ENCODE measurements at places on chromosomes 2 and 18. TPM values are rescaled to one million over a fixed set of nuclear protein-coding genes. Genes with fewer than 3 reads are reported as not detected.

GRCh38 chr18:38115201-38115600 lies 549.6 kb upstream of the CELF4 start:
- no peak for DNase-seq

GRCh38 chr2:236592821-236593220 lies 23.2 kb downstream of the ACKR3 start:
- DNase-seq, result no peak

- DNase-seq, result no peak
Measured at GRCh38 chr2:37819186-37819585, 105.9 kb upstream of the RMDN2 start.

DNA sequence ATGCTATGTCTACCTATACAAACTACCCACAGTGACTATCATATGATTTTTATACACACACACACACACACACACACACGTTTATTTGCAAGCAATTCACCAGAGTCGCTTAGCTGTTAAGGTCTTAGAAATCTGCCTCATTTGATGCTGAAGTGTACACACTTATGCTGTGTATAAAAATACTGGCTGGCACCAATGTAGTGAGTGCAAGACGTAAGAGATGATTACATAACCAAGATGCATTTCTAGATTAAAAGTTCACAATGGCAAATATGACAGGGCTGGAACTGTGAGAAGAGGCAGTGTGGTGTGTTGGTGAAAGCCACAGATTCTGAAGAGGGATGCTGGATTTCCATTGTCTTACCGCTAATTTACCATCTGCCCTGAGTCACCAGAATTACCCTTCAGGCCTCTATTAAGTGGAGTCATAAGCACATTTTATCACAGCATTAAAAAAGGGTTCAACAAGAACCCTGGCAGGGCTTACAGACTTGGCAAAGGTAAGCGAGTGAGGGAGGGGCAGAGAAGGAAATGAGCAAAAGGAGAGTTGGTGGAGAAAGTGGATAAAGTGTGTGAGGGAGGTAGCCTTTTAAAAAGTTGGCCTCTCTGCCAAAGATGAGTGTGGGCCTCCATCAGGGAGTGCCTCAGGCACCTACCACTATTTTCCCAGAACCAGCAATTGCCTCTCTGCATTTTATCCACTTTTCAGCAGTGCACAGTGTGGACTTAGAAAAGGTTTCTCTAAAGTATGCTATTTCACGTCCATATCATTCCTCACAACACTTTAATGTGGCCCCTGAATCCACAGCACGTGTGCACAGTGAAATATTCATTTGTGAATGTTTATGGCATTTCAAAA lies 21.5 kb downstream of the MEIS1 start:
- DNase-seq, result no peak

GRCh38 chr18:76604108-76604934 lies 109.3 kb upstream of the ZNF516 start:
- DNase-seq, result peak; percentile 1

DNA sequence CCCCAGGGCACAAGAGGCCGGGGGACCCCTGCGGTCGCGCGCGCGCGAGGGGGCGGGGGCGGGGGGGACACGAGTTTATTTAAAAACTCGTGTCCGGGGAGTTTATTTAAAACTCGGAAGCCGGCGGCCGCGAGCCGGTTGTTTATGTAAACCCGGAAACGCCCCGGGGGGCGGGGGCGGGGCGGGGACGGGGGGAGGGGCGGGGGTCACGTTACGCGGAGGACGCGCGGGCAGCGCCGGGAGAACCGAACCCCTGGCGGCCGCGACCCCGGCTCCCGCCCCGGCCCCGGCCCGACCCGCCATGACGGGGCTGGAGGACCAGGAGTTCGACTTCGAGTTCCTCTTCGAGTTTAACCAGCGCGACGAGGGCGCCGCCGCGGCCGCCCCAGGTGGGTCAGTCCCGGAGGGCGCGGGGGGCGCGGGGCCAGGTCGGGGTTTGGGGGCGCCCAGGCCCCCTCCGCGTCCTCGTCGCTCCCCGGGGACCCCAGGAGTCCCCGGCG lies 4.4 kb downstream of the NFATC1 start:
- no peak for DNase-seq

DNA sequence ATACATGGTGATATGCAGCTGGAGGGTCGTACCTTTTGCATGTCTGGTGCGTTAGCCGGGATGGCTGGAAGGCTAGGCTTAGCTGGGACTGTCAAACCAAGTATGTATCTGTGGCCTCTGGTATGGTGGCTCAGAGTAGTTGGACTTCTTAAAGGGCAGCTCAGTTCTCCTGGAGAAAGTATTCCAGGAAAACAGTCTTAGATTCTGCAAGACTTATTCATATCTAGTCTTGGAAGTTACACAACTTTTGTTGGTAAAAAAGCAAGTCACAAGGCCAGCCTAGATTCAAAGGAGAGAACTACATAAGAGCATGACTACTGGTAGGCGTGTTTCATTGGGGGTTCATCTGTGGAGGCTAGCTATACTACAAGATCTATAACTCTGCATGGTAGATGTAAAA lies 45.5 kb downstream of the EML4 start:
- DNase-seq, result no peak

DNA sequence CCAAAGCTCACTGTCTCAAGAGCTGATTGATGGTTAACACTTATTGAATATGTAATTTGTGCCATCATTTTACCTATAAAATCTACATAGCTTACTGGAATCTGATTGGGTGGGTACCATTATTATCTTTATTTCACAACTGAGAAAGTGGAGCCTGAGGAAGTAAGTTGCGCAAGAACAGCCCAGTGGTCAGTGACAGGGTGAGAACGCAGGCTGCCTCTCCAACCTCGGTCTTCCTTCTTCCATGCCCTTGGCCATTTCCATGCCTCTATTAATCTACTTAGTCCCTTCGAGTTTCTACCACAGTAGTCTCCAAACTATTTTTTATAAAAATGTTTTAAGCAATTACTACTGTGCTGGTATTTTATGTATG lies 390.9 kb upstream of the VWC2L start:
- no peak for DNase-seq

- DNase-seq, result no peak
Measured at GRCh38 chr2:218229851-218230250, 12.9 kb downstream of the ARPC2 start.

DNA sequence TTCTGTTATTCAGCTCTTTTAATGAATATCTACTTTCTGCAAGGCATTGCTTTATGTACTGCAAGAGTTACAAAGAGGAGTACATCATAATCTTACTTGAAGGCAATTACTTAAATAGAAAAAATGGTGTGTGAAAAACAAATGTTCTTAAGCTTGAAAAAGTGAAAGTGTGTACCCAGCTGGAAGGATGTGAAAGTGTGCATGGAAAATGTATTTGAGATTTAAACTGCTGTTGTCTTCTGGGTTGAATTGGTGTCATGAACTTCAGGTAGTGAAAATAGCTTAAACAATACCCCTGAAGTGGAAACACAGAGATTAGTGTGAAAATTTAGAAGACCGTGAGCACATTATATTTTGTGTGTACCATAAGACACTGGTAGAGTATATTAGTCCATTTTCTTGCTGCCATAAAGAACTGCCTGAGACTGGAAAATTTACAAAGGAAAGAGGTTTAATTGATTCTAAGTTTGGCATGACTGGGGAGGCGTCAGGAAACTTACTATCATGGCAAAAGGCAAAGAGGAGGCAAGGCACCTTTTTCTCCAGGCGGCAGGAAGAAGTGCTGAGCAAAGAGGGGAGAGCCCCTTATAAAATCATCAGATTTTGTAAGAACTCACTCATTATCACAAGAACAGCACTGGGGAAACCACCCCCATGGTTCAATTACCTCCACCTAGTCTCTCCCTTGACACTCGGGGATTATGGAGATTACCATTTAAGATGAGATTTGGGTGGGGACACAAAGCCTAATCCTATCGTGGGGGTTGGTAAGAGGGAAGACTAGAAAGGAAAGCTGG lies 38.8 kb downstream of the SCN2A start:
- no peak for DNase-seq

- no peak for DNase-seq
Measured at GRCh38 chr2:64586883-64587481, 62.9 kb downstream of the AFTPH start.

DNA sequence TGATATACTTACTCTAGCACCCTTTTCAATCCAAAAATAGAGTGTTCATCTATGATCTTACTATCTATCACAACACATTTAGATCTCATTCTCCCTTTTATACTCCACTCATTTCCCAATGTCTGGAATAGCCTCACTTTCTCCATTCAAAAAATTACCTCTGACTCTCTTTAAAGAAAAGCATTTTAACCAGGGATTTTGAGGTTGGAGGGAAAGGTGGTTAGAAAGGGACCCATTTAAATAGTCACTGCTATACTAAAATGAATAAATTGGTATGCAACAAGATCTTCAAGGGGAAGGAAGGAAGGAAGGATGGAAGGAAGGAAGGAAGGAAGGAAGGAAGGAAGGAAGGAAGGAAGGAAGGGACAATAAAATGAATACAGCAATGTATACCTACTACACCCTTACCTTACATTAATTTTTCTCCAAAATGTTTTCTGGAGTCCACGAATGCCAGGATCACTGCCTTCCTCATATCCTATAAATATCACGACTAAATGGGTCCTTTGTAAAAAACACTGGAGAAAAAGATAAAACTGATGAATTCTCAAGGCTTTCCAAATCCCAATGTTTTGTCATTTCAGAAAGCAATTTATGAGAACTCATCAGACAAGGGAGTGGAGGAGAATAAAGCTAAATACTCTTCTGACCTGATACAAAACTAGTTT lies 202.7 kb downstream of the ZEB2 start:
- DNase-seq, result no peak

GRCh38 chr2:12170121-12170520 lies 423.7 kb downstream of the LPIN1 start:
- DNase-seq, result no peak

GRCh38 chr2:187853381-187853791 lies 299.2 kb upstream of the TFPI start:
- DNase-seq, result no peak

DNA sequence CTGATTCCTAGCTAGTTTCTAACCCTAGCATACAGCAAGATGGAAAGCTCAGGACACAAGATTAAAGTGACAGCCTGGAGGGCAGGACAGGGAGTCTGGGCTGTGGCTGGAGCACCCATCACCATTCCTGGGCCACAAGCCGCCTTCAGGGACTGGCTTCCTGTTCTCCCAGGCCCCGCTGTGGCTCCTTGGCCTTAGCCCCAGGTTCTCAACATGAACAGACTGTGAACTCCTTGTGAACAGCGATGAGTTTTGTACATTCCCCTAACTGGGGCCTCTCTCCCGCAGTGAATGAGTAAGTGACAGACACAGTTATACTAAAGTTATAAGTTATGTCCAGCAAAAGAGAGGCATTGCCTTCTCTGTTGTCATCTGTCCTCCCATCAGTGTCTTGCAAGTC lies 35.9 kb upstream of the SLC14A1 start:
- no peak for DNase-seq

- DNase-seq, result no peak
Measured at GRCh38 chr2:169038338-169038757, 7.2 kb upstream of the ABCB11 start.

- DNase-seq, result no peak
Measured at GRCh38 chr2:206277503-206277902, 3.0 kb downstream of the ZDBF2 start.

DNA sequence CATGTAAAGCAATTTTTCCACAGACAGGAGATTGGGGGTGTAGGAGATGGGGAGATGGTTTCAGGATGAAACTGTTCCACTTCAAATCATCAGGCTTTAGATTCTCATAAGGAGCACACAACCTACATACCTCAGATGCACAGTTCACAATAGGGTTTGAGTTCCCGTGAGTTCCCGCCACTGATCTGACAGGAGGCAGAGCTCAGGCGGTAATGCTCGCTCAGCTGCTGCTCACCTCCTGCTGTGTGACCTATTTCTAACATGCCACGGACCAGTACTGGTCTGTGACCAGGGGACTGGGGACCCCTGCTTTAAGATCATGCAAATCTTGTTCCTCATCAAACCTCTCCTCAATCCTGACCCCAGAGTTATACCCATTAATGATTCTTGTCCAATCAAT lies 70.1 kb downstream of the RPE start:
- DNase-seq, result no peak

DNA sequence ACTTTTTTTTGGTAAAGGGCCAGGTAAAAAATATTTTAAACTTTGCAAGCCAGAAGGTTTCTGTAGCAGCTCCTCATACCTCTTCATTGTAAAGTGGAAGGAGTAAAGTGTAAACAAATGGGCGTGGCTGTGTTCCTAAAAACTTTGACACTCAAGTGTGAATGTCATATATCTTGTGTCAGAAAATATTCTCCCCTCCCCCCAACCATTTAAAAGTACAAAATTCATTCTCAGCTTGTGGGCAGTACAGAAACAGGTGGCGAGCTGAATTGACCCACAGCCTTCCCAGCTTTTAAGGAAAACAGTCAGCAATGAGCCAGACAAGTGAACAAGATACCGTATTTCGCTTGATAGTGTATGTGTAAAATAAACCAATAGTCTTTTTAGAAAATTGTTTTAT lies 4.0 kb downstream of the YPEL5 start:
- no peak for DNase-seq

DNA sequence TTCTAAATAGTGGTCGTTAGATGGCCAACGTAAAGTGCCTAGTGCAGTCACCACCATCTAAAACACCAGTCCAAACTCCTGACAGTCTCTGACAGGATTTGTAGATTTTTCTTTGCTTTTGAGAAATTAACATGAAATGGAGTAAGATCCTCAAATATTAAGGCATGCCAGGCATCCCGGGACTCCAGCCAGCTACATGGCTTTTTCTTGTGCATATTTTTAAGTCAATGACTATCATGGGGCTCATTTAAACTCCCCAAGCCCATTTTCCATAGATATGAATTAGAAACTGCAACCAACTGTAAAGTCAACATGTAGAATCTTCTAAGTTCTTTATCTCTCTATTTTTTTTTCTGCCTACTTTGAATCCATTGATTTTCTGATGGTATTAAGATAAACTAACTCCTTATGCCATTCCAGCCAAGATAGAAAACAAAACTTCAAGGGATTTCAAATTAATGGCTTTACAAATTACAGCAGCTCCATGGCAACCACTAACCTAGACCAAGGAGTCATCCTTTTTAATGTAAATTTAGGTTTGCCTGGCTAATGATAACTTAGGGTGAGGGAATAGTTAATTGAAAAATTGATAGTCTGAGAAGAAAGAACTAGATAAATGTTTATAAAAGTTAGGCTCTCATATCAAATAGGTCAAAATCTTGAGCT lies 764.1 kb upstream of the NXPH2 start:
- DNase-seq, result no peak

DNA sequence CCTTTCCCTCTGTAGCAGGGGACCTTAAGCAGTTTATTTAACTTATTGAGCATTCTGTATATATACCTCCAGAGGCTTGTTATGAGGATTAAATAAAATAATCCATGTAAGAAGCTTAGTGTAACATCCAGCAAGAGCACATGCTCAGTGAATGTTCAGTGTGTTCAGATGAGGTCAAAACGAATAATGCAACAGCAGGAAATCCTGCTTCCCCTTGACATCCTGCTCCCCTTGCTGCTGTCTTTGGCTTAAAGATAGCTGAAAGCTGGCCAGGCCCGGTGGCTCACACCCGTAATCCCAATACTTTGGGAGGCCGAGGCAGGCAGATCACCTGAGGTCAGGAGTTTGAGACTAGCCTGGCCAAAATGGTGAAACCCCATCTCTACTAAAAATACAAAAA lies 68.7 kb downstream of the COL4A4 start:
- DNase-seq, result no peak

The DSC2 gene
- total RNA-seq, result 4.6 TPM

The SERPINB4 gene
- not detected for total RNA-seq

The CFC1 gene
- total RNA-seq, result not detected

The TXNDC9 gene
- total RNA-seq, result 8.2 TPM

The PKP4 gene
- 24.5 TPM for total RNA-seq

The KCNG3 gene
- not detected for total RNA-seq

The C2orf72 gene
- total RNA-seq, result 125 TPM

The REG1B gene
- 4.9 TPM for total RNA-seq
